D341Med (cell line): ENCODE measurements at places on chromosomes 13 and 19.

DNA sequence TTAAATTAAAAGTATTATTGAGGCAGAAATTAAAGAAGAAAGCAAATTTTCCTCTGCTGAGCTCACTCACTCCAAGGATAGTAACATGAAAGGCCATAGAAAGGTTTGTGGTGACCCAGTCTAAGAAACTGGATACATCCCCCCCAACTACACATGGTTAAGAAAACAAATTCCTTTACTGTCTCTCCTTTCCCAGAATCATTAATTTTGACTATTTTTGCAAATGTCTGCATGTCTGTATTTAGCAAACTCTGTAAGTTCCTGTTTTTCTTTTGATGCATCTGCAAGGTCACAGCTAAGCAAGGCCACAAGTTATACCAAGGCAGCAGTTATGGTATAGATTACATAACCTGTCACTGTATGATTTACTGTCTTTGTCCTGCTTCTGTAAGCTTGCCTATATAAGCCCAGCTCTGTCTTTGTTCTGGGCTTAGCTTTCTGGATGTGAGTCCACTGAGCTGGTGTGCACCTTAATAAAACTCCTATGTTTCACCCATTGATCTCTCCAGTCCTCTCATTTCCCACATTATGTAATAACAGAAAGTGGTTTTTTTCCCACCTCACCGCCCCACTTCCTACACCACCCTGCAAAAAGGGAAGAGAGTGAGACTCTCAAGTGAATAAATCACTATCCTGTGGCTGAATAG, 8.5 kb upstream of the ZNF83 start:
- DNase-seq = no peak

GRCh38 chr13:72559716-72560115, 167.7 kb downstream of the MZT1 start:
- no peak for DNase-seq

GRCh38 chr13:98377635-98378378, 199.1 kb downstream of the STK24 start:
- no peak for DNase-seq

DNA sequence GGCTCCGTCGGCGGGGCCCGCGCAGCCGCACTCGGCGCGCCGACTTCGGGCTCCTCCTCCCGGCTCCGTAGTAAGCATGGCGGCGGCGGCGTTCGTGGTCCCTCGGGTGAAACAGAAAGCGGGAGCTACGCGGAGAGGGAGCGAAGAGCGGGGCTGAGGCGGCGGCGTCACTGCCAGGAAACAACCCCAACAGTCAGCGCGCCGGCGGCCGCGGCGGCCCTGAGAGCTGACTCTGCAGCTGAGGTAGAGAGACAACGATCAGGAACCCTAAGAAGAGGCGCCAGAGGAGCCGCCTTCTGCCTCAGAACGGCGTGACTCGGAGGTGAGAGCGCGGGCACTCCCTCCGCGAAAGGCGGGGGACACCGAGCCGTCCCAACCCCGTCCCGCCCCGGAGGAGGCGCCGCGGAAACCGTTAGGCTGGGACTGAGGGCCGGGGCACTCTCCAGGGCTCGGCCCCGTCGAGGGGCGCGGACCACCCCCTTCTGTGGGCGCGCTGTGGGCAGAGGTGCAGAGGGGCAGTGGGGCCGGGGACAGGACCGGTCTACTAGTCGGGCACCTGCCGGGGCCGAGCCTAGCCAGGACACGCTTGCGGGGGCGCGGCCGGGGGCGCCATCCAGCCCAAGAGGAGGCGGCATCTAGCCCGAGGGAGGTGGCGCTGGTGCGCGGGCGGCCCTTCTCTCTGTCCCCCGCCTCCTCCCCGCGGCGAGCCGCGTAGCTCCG, at the start of gene FNDC3A:
Gene FNDC3A (plus strand): TSS at position 57 of the 720 bp plus-strand sequence. CDS start 30,279 bp downstream, outside the sequence.
- peak; percentile 94 for DNase-seq

- DNase-seq = no peak
Measured at GRCh38 chr19:49626226-49626625, 13.7 kb downstream of the RRAS start.

- no peak for DNase-seq
Measured at GRCh38 chr19:28074773-28075172, 1138.2 kb downstream of the UQCRFS1 start.

DNA sequence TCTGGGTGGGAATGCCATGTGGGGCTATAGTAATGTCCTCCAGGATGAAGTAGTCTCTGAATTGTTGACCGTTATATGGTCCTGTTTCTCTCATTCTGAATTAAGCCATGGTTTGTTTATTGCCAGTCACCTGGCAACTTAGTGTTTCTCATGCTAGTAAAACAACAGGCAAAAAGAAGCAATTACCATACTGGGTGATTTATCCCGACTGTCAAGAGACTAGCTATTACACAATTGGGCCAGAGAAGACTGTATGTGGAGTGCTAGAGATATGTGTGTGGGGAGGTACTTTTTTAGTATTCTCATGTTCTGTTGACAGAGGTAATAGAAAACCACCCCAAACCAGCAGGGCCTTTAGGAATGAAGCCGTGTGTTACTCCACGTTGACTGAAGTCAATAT, 258.2 kb downstream of the TDRD3 start:
- DNase-seq = no peak

GRCh38 chr13:61148691-61149315, 266.8 kb downstream of the PCDH20 start:
- no peak for DNase-seq

- no peak for DNase-seq
Measured at GRCh38 chr19:41276231-41276630, 12.1 kb downstream of the HNRNPUL1 start.

DNA sequence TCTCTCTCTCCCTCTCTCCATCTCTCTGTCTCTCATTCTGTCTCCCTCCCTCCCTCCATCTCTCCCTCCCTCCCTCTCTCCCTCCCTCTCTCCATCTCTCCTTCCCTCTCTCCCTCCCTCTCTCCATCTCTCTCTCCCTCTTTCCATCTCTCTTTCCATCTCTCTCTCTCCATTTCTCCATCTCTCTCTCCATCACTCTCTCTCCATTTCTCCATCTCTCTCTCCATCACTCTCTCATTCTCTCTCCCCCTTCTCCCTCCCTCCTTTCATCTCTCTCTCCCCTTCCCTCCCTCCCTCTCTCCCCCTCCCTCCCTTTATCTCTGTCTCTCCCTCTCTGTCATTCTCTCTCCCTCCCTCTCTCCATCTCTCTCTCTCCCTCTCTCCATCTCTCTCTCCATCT, 55.7 kb upstream of the NFIC start:
- DNase-seq = no peak

DNA sequence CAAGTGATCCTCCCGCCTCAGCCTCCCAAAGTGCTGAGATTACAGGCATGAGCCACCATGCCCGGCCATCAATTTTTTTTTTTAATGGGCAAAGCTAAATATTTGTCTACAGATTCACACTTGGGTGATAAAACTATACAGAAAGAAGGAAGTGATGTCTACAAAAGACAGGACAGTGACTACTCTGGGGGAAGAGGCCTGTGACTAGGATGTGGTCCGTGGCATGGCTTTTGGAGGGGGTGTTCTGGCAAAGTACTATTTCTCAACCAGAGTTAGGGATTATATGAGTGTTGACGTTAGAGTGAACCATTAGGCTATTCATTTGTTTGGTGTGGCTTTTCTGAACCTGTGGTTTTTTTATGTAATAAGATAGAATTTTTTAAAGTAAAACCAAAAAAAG, 42.7 kb downstream of the INSR start:
- DNase-seq = no peak

DNA sequence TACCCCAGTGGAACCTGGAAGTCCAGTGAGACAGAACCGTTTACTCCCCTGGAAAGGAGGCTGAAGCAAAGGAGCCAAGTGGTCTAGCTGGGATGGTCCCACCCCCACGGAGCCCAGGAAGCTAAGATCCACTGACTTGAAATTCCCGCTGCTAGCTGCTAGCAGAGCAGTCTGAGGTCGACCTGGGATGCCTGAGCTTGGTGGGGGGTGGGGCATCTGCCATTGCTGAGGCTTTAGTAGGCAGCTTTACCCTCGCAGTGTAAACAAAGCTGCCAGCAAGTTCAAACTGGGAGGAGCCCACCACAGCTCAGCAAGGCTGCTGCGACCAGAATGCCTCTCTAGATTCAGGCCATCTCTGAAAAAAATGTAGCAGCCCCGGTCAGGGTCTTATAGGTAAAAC, 437.0 kb downstream of the SUCLA2 start:
- DNase-seq = no peak

GRCh38 chr13:93521307-93521706, 294.7 kb downstream of the GPC6 start:
- DNase-seq = no peak

GRCh38 chr13:32956595-32956933, 59.7 kb upstream of the KL start:
- DNase-seq = no peak

- no peak for DNase-seq
Measured at GRCh38 chr13:73781384-73781783, 352.8 kb downstream of the KLF12 start.

DNA sequence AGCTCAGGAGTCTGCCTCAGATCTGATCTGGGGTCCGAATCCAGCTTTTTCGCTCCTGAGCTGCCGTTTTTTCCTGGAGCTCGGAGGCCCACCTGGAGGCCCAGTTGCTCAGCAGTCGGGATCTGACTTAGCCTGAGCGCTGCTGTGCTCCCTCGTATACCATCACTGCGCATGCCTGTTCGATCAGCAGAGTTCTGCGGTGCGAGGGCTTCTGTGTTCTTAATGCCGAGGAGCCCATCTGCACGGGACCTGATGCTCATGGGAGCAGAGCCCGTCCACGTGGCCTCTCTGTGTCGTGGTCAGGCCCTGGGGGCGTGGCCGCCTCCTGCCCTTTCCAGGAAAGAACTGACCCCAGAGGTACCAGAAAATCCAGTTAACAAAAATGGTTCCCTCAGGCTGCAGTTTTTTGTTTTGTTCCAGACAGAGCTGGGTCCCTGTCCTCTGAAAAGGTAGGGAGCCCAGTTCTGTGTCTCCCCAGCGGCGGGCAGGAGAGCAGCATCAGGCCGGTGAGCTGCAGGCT, 57.4 kb downstream of the MCF2L start:
- no peak for DNase-seq

GRCh38 chr19:45716359-45717130, 14.2 kb downstream of the FBXO46 start:
- no peak for DNase-seq
